NCI-H187 treated with DMSO at 0.1 percent for 48 hours (cell line): ENCODE measurements at places on chromosomes 2 and 18.

DNA sequence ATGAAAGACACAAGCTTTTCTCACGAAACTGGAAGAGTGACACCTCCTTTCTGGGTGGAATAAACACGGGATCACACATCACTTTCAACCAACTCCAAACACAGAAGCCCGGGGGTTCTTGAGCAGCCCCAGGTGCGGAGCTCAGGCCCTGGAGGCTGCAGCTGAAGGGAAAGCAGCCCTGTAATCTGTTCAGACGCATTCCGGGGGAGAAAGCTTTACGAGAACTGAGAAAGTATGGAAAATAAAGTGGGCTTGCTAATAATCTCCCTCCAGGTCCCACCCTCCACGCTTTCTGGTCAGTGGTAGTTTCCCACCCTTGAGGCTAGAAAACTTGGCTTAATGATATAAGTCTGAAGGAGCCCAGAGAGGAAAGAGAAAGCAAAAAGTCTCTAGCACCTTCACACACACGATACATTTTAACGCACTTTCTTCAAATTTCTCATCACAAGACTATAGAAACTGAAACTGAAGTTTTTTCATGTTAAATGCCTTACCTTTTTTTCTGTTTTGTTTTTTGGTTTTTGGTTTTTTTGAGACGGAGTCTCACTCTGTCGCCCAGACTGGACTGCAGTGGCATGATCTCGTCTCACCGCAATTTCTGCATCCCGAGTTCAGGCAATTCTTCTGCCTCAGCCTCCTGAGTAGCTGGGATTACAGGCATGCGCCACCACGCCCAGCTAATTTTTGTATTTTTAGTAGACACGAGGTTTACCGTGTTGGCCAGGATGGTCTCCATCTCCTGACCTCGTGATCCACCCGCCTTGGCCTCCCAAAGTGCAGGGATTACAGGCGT is 141.3 kb downstream of the AFF3 start:
- DNase-seq: no peak

- DNase-seq: no peak
These were observed 584.6 kb upstream of the KLHL29 start for GRCh38 chr2:22800412-22800811.

DNA sequence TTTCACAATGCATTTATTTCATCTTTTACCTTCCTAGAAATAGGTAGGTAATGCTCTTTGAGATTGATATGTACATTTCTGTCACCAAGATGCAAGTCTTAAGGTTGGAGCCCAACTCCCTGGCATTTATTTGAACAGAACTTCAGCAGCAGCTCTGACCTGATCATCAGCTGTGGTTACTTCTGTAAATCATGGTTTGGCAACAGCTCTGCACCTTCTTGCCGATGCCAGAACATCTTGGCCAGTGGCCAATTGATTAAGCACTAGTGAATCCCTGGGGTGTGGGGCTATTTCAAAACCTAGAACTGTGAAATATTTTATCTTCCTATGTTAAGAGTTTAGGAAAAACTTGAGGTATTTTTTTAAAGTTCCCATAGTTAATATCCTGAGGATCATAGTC is 124.8 kb upstream of the NYAP2 start:
- DNase-seq: no peak

GRCh38 chr18:56136105-56136504 is 502.3 kb downstream of the TXNL1 start:
- DNase-seq: no peak
